ENCODE measurements at places on chromosomes 7 and 10.
A peak's percentile ranks its signal among the peaks of the same experiment; 100 is the strongest.

GRCh38 chr10:109737009-109737408 is 186.3 kb downstream of the XPNPEP1 start:
- no peak for DNase-seq

DNA sequence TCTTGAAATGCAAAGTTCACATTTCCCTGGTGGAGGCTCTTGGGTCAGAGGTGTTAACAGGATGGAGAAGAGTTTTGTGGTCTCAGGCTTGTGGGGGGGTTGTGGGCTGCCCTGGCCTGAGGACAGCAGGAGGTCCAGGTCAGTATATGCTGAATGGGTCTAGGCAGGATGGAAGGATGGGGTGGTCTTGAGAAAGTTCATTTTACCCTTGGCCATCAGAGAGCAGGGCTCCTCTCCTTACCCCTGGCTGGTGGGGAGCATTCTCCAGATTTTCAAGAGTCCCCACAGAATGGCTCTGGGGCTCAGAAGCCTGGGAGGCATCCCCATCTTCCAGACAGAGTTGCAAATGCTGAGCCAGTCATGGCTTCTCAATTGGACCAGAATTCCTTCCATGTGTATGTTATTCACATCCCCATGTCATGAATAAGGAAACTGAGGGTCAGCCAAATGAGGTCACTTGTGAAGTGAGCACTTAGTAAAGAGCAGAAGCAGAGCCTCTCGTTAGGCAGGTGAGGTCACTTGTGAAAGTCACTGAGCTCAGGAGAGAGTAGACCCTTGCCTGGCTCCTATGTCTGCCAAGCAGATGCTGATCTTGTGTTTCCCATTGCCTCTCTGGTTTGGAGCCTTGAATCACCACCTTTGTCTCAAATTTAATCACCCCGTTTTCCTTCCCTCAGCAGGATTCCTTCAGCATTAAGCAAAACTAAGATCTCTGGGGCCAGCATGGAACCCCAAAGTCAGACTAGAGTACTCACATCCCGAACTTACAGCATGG is 33.0 kb downstream of the MBL2 start:
- DNase-seq = no peak

GRCh38 chr7:16044645-16045044 is 358.2 kb upstream of the MEOX2 start:
- no peak for DNase-seq

DNA sequence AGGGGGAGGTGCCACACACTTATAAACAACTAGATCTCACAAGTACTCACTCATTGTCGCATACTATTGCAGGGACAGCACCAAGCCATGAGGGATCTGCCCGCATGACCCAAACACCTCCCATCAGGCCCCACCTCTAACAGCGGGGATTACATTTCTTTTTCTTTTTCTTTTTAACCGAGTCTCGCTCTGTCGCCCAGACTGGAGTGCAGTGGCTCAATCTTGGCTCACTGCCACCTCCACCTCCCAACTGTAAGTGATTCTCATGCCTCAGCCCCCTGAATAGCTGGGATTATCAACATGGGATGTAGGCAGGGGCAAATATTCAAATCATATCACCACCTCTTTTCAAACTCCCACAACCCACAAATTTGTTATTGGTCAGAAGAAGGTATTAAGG is 76.7 kb downstream of the SKAP2 start:
- no peak for DNase-seq

DNA sequence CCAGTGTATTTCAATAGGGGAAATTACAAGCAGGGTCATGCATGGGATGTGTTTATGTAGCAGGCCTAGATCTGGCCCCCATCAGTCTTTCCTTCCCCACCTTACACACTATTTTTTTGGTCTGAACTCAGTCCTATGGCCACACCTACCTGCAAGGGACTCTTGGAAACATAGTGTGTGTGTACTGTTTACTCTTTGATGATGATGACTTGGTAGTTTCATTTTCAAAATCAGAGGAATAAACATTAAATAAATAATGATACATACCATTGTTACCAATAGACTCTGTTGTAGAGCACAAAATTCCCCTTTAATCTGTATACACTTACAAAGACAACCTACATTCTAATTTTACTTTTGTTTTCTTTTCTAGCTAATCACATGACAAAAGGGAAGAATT is 191.0 kb downstream of the ZEB1 start:
- no peak for DNase-seq

- no peak for DNase-seq
Measured at GRCh38 chr7:32142649-32143048, 72.4 kb upstream of the PDE1C start.

DNA sequence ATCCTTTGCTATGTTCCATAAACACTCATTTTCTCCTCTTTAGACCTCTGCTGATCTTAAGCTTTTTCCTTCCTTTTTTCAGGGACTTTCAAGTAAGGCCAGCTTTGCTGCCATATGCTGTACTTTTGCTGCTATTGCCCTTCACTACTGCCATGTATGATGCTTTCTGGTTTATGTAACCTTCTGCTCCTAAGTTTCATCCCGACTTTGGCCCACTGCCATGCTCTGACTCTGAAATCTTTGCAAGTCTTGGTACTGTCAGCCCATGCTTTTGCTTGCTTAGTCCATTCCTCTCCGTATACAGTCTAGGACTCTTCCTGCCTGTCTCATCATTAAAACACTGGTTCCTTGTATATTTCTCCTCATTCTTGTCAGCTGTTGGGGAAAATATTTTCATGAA is 152.4 kb downstream of the RNF133 start:
- DNase-seq = no peak

- DNase-seq = no peak
Measured at GRCh38 chr10:132264966-132265889, 42.5 kb downstream of the STK32C start.

GRCh38 chr7:74338366-74339108 is 49.3 kb downstream of the CLIP2 start:
- DNase-seq = no peak

- DNase-seq = no peak
Measured at GRCh38 chr10:32951111-32951510, 6.9 kb downstream of the ITGB1 start.

- DNase-seq = no peak
Measured at GRCh38 chr10:89857431-89858042, 156.1 kb downstream of the KIF20B start.

GRCh38 chr10:84846658-84847316 is 518.4 kb downstream of the CCSER2 start:
- DNase-seq = no peak

DNA sequence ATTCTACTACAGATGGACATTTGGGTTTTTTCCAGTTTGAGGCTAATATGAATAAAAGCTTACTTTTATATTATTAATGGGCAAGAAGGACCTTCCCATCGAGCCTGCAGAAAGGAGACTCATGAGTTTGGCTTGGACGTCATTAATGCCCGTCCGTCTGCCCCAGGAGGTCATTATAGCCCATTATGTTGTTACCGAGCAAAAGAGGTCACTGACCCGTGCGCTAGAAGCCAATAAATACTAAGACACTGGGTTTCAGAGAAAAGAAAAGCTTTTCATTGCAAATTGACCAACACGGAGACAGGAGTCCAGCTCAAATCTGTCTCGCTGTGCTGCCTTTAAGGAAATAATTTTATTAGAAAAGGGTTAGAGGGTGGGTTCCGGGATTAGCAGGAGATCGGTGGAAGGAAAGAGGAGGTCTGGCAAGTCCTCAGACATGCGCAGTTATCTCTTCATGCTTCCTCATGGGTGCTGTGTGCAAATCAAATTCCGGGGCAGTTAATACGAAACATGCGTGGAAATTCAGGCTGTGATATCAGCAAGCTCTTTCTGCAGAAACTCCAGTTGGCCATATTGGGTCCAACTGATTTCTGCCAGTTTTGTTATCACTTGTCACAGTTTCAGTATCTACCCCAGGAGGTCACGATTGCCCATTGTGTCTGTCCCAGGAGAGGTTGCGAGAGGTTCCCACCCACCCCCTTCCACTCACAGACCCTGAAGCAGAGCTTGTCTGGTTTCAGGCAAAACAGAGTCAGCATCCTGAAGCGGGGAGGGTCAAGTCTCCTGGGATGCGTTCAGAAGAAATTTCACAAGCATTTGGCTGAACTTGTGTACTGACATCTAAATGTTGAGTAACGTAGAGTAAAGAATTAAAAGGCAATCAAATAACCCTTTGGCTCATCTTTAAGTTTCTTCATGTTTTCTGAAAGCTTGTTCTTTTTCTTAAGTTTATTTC is 1.1 kb upstream of the GALNTL5 start:
- no peak for DNase-seq

DNA sequence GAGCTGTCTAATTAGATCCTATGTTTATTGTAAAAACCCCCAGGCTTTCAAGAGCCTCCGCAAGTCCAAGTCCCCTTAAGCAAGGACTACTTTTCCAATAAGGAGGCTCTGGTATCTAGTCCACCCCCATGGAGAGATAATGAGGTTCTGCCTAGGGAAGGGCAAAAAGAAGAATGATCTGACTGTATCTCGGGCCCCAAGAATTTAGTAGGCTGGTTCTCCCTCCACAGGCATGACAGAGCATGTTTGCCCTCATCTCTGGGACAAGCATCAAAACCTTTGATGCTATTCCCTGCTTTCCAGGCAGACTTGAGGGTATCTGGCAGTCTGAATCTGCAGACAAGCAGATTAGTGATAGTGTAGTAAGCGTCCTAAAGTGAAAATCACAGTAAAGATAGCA is 19.0 kb downstream of the ABCB1 start:
- no peak for DNase-seq

- DNase-seq = no peak
Measured at GRCh38 chr7:2638224-2638991, 6.6 kb downstream of the TTYH3 start.

GRCh38 chr10:96720422-96721206 is at the start of gene PIK3AP1:
Gene PIK3AP1 (minus strand): TSS chr10:96720514. CDS start chr10:96720394, 120 bp downstream.
- DNase-seq = peak; percentile 19

GRCh38 chr10:12649012-12649584 is 299.8 kb downstream of the CAMK1D start:
- DNase-seq = no peak

DNA sequence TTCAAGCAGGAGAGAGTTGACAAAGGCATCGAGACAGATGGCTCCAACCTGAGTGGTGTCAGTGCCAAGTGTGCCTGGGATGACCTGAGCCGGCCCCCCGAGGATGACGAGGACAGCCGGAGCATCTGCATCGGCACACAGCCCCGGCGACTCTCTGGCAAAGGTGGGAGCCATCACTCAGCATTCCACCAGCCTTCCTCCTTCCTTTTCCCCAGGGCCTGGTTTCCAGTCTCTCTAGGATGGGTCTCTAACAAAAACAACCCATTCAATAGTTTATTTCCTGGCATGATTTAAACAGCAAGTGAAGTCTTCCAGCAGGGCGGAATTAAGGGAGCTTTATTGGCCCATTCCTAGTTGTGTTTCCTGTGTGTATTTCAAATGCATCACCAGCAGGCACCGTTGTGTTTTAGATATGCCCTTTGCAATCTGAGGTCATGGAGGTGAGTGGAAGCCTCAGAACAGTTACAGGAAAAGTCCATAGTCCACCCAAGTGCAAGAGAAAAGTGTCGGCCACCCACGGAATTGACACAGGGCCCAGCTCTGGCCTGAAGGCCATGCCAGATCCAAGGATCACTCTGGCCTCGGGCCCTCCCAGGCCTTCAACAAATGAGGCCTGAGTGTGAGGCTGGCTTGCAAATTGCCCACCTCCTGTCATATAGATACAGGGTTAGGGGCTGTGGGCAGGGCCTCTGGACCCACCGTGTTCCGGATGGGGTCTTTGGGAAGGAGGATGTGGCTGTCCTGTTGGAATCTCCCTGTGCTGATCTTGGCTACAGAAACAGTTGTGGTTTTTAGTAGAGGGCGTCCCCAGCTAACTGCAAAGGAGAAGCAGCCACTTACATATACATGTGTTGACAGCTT is 46.9 kb upstream of the TRIM8 start:
- no peak for DNase-seq

DNA sequence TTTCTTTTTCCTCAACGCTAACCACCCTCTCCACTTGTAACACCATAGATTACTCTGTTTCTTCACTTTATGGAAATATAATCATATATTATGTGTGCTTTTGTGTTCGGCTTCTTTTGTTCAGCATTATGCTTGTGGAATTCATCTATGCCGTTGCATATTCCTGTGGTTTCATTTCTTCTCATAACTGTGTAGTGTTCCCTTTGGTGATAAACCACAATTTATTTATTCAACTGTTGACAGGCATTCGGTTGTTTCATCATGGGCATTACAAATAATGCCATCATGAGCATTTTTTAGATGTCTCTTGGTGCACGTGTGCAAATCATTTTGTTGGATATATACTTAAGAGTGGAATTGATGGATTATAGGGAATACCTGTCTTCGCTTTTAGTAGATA is 12.1 kb downstream of the AVL9 start:
- no peak for DNase-seq

DNA sequence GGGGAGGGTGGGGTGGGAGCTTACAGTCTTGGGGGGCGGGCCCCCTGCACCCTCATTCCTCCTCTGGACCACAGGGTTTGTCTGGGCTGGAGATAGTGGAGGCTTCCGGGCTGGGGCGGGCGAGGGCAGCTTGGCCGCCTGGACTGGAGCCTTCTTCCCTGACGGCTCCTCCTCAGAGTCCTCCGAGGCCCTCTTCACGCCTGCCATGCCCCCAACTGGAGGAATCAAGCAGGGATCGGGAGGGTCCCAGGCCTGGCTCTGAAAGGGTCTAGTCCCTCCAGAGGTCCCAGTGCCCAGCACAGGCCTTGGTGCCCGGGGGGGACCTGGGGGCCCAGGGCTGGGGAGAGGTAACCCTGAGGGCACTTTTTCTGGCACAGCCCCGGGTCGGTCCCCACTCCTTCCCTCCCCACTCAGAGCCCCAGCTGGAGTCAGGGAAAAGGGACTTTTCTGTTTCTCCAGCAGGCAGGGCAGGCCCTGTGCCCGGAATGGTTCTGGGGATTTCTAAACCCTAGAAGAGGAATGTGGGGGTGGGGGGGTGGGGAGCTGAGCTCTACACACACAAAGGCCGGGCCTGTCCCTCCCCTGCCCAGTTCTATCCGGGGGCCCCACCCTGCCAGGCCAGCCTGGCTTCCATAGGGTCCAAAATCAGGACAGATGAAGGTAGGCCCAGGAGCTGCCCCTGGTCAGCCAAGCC is 11.6 kb downstream of the MICALL2 start:
- DNase-seq = no peak

GRCh38 chr10:71039551-71039950 is 151.2 kb upstream of the PCBD1 start:
- no peak for DNase-seq

DNA sequence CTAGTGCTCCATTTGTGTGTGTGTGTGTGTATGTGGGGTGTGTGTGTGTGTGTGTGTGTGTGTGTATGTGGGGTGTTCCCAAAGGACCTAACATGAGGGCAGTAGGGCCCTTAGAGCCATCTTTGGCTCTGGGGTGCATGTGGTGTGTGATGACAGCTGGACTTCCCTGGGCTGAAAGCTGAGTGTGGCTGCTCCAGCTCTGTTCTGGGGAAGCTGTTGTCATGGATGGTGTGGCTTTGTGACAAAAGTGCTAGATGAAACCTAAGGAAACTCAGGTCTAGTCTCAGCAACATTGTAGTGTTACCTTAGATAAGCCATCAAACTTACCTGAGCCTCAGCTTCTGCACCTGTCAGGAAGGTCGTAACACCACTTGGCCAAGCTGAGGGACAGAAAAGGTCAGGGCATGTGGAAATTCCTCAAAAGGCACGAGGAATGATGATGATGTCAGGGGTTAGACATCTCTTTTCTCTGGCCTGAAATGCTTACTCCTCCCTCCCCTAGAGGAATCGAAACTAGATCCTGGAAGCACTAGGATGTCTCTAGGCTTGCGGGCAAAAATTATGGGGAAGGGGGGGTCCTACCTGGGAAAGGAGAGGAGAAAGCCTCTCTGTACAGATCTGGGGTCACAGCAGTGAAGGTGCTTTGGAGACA is 115.4 kb downstream of the RPS24 start:
- no peak for DNase-seq

Data from CD4-positive, alpha-beta T cell treated with Interleukin-6 at 100 ng/mL for 8 hours (primary cell).